ENCODE measurements at places on chromosomes 6 and 20.

DNA sequence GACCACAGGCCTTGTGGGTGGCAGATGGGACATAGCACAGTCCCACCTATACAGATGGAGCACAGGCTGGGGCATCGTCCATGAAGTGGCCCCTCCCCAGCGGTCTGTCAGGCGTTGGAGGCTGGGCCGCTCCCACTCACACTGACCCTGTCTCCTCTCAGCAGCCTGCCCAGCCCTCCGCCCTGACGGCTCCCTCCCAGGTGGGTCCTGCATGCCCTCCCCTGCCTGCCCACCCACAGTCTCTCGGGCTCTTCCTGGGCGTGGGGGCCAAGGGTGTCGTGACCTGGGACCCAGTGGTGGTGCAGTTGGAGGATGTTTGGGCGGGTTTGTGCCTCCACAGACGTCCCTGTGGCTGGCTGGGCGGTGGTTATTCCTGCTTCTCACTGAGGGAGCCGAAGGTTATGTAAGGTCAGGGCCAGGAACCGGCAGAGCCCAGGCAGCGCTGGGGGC lies 22.3 kb downstream of the COL20A1 start:
- DNase-seq, result no peak

DNA sequence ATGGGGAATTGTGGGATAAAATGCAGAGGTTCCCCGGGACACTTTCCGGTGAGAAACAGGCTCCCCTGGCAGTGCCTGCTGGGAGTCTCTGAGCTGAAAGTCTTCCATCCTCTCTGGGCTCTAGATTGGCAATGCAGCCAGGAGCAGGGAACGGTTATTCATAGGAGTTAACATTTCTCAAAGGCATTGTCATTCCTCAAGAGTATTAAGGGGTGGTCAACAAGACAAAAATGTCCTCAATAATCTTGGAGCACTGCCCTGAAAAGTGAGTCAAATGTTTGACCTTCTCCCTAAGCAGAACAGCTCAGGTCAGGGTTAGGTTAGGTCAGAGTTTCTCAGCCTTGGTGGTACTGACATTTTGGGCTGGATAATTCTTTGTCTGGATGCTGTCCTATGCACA lies 13.2 kb downstream of the BPIFB1 start:
- DNase-seq, result no peak

- DNase-seq, result no peak
Observed at GRCh38 chr20:36337886-36338285, 31.7 kb downstream of the DLGAP4 start.

DNA sequence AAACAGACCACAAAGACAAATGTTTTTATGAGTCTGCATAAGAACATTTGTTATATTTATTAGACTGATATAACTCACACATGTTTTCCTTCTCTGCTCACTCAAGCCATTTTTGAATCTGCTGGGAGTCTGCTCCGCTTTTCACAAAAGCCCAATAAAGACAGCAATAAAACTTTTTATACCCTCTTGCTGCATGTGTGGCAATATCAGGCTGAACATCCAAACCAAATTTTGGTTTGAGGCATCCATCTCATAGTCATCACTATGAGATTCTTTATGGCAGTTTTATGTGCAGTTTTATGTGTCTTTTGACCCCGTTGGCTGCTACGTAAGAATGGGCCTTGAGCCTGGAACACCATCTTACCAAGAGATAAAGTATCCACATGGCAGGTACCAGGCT lies 1276.8 kb upstream of the ADGRB3 start:
- DNase-seq, result no peak

- no peak for DNase-seq
Observed at GRCh38 chr20:56840716-56841261, 211.7 kb downstream of the TFAP2C start.

GRCh38 chr6:121857551-121857950 lies 422.1 kb downstream of the GJA1 start:
- DNase-seq, result no peak

- no peak for DNase-seq
Observed at GRCh38 chr6:156978948-156979347, 201.8 kb downstream of the ARID1B start.

- DNase-seq, result no peak
Observed at GRCh38 chr6:37285861-37286311, 27.9 kb upstream of the TMEM217 start.

DNA sequence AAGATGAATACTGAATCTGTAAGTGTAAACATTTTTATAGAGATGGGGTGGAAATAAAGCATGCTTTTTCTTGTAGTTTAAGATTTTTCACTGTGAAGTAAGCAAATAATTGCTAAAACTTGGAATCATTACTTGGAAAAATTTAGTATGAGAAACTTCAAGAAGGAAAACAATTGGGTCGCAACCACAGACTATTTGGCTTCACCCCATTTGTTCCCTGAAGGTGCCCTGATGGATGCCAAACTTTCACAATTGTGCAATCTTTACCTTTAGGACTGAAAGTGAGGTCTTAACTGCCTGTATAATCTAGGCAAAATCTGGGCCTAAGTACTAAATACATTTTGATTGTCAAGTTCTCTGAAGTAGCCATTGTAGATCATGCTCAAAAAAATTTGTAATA lies 330.1 kb downstream of the HDGFL1 start:
- no peak for DNase-seq

GRCh38 chr20:47212606-47213207 lies 143.8 kb downstream of the ZMYND8 start:
- no peak for DNase-seq

DNA sequence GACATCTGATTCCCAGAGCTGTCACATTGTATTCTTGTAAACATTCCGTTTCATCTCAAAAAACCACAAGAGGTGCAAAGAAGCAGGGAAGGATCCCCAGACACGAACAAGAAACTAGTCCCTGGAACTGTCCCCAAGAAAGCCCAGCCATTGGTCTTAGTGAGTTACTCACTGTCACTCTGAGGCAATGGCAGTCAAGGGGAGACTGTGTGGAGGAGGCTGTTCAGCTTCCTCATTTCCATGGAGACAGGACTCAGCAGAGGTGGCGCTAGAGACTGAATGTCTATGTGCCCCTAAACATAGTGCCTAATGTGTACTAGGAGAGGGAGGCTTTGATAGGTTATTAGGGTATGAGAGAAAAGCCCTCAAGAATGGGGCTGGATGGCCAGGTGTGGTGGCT lies 11.1 kb downstream of the ULBP1 start:
- DNase-seq, result no peak

GRCh38 chr6:166778776-166779175 lies 151.7 kb upstream of the RPS6KA2 start:
- DNase-seq, result no peak

- no peak for DNase-seq
Observed at GRCh38 chr20:22260506-22260905, 323.9 kb downstream of the FOXA2 start.

DNA sequence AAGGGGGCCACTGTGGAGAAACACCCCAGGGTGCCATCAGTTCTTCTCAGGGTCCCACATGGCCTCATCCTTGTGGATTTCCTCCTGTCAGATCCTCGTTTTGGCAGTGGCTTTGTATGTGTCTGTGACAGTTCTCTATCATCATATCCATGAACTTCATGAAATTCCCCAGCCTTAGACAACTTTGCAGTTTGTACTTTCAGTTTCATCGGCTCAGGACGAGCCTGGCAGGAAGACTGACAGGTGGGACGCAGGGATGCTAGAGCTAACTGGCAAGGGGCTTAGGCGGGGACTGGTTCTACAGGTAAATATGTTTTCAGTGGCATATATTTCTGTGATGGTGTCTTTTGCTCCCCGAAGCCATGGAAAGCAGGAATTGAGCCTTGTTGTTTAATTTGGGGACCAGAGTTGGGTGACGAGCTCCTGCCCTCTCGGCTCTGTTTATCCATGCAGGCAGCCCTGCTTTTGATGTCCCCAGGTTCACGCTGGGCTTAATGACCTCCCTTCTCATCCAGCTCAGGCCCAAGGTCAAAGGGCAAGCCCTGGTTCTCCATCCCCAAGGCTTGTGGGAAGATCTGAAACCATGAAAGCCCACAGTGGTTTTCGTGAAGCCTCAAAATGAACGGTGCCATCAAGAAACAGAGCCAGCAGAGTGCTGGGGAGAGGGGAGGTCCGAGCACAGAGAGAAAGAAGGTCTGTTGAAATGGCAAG lies 11.2 kb downstream of the SDCBP2 start:
- DNase-seq, result peak; percentile 33

GRCh38 chr20:62777528-62777830 lies 18.8 kb upstream of the MRGBP start:
- no peak for DNase-seq

DNA sequence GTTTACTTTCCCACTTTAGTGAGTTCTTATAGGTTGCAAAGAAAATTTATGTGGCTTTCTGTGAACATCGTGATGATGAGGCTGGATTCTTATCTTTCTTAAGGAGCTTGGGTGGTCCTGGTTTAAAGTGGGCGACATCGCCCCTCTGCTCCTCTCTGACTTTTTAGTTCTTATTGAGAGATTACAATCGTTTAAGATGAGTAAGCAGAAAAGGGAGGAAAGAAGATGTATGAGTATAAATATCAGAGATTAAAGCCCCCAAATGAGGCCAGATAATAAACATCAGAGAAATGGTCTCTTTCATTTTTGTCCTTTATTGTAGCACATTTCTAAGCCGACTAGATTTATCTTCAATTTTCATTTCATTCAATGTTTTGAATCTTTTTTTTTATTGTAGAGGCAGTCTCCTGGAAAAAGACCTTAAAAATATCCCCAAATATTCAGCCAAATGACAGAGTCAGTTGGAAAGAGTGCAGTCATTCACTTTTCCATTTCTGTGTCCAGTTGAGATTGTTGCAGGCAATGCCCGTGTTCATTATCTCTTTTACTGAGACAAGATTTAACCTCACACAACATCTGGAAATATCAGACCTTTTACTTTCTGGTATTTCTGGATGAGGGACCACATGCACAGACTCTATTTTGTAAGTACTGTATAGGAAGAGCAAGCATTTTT lies 62.0 kb upstream of the PDE7B start:
- DNase-seq, result no peak

DNA sequence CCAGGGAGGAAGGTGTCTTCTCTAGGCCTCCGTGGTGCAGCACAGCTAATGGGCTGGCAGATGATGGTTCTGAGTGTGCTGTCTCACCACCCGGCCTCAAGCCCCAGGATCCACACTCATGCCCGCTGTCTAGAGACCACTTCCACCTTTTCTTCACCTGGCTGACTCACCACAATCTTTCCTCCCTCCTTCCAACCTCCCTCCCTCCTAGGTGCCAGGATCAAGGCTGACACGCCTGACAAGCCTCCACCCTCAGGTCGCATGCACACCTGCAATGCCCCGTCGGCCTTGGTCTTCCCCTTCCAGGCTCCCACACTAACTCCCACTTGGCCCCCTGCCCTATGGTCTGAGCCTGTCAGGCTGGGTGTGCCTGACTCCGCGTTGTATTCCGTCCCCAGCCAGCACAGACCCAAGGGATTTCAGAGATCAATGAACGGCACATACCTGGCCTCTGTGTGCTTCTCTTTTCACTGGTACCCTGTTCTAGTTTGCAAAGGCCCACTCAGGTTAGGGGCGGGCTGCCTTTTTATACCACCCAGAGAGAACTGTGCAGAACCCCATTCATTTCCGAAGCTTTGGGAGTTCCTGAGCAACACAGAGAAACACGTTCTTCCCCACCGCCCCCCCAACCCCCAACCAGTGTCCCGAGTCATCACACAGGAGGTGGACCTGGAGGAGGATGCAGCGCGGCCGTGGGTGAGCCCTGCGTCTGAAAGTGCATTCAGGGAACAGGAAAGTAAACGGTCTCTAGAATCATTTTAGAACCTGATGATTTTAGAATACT lies 39.3 kb downstream of the PMEPA1 start:
- DNase-seq, result no peak

GRCh38 chr6:43740961-43741764 lies 28.8 kb upstream of the VEGFA start:
- no peak for DNase-seq

DNA sequence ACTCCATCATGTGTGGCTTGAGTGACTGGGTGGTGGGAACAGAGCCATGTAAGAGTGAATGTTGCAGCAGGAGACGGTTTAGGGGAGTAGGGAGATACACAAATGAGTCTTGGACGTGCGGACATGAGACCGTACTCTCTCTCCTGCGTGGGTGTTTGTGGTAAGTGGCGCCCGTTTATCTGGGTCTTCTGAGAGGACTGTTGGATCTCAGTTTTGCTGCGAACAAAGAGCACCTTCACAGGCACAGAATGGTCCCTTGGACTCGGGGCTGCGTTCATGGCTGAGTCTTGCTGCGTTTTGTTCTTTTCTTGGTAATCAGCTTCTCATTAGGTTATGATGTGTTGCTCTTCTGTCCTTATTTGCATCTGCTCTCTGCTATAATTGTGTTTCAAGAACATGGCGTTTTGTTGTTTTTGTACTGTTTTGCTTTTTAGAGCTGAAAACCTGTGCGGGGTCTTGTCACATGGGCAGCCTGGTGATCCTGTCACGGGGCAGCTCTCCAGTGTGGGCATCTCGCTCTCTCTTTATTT lies 28.5 kb downstream of the STK35 start:
- DNase-seq, result no peak

DNA sequence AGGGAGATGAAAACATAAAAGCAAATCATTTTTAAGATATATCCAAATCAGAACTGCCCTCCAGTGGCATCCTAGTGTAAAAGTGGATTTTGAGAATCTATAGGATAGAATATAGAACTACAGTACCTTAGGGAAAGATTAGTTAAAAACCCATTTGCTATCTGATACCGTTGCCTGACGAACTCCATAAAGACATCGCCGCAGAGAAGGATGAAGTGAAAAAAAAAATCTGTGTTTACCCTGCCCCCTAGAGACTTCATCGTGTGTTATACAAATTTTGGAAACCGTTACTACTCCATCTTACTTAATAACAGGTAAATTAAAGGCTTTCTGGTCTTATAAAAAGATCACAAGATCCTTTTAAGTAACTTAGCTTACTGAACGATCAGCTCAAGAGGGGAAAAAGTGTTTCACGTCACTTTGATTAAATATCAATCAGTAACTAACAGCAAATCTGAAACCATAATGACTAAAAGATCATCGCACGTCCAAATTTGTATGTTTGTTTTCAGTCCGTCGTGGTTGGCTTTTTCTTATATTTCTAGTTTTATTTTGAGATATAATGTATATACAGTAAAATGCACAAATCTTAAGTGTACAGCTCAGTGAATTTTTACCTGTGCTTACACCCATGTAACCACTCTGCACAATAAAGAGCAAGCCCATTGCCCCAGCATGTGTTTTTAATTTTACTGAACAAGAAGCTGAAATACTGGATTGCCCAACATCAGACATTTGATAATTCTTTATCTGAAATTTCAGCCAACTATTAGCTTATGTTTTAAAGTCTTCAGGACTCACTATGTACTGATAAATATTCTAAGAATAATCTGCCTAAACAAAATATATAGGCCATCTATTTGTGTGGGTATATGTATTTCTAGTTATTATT lies 881 bp upstream of the MCM3 start:
- DNase-seq, result peak; percentile 47

GRCh38 chr6:53361549-53362031 lies 12.8 kb upstream of the ELOVL5 start:
- no peak for DNase-seq

- peak; percentile 76 for DNase-seq
Observed at GRCh38 chr20:51402201-51402600, 140.3 kb downstream of the NFATC2 start.
